Naive thymus-derived CD8-positive, alpha-beta T cell (primary cell): ENCODE measurements at places on chromosomes 2 and 18. TPM values are rescaled to one million over a fixed set of nuclear protein-coding genes. Genes with fewer than 3 reads are reported as not detected.

DNA sequence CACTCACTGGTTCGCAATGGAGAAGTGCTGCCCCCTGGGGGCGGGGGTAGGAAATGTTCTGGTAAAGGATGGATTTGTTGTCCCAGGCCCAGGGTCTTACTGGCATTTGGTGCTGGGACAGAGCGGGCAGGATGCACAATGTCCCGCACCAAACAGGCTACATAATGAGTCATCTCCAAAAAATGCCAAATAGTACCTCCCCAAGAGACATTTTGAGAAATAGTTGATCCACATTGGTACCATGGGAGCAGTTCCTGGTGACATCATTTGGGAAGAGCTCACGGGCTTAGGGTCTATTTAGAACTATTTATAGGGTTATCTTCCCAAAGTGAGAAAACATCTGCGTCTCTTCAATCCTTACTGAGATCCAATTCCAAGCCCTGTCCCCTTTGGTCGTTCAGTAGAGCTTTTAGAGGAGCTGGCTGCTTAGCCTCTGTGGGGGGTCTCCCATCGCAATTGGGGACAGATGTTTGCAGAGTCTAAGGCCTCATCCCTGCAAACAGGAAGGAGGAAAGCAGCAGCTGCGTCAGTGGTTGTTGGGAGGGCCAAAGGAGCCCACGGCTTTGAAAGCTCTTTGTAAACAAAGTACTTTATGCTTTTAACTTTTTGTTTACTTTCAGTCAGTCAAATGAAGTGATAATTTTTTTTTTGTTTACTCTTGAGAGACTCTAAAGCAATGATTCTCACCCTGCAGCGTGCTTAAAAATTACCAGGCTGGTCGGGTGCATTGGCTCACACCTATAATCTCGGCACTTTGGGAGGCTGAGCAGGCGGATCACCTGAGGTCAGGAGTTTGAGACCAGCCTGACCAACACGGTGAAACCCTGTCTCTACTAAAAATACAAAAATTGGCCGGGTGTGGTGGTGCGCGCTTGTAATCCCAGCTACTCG, 49.3 kb downstream of the GREB1 start:
- peak; percentile 22 for DNase-seq

AOX1 gene
- not detected for total RNA-seq

- no peak for DNase-seq
Measured at GRCh38 chr2:107738266-107738665, 88.4 kb upstream of the RGPD4 start.

- DNase-seq = no peak
Measured at GRCh38 chr18:75915941-75916623, 488.6 kb upstream of the SMIM21 start.

DNA sequence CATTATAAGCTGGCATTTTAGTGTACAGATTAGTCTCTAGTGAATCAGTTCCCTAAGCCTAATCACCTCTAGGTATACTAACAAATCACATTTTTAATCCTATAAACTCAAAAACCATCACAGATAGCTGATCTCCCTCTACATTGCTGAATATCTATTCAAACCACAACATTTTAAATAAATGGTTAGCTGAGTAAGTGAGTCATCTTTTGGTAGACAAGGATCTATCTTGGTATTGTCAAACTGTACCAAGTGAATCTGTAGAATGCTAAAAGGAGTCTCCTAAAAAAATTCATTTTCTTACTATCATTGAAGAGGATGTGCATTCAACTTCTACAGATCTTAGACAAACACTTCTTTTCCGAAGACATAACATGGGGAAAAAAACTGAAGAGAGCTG, 40.7 kb downstream of the INO80D start:
- DNase-seq = no peak

LINC00305 gene
- total RNA-seq = not detected

- no peak for DNase-seq
Measured at GRCh38 chr18:13317801-13318200, 99.2 kb downstream of the LDLRAD4 start.

- no peak for DNase-seq
Measured at GRCh38 chr18:74534981-74535649, 815 bp downstream of the CNDP1 start.

GRCh38 chr2:3429066-3429610, 49.6 kb downstream of the TRAPPC12 start:
- no peak for DNase-seq

DNA sequence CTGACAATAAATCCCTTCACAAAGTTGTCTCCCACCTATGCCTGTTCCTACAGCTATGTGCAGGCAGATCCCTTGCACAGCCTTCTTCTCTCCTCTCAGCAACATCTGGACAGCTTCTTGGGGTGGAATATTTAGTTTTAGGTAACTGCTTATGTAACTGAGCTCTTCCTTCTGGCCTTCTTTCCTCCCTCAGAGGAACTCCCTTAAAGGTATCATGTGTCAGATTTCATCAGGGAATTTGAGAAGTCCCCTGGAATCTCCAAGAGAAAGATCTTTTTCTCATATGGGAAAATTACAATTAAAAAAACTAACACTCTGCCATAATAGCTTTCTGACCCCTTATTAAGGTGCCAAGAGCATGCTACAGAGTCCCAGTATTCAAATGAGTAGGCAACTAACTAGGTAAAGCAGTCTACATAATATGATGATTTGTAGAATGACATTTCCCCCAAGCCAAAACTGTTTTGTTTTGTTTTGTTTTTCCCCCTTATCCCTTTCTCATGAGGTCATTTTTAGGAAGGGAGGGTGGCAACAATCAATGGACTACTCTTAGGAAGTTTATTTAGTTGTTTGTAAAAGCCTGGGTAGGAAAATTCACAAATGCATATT, 2.4 kb downstream of the TMEM200C start:
- no peak for DNase-seq

- DNase-seq = no peak
Measured at GRCh38 chr2:38128653-38129052, 52.7 kb upstream of the CYP1B1 start.

- no peak for DNase-seq
Measured at GRCh38 chr2:170224692-170225294, 46.8 kb downstream of the MYO3B start.

GRCh38 chr2:197209246-197209645, 101.3 kb downstream of the ANKRD44 start:
- no peak for DNase-seq

- DNase-seq = no peak
Measured at GRCh38 chr18:47747260-47747795, 183.1 kb downstream of the SMAD2 start.

DNA sequence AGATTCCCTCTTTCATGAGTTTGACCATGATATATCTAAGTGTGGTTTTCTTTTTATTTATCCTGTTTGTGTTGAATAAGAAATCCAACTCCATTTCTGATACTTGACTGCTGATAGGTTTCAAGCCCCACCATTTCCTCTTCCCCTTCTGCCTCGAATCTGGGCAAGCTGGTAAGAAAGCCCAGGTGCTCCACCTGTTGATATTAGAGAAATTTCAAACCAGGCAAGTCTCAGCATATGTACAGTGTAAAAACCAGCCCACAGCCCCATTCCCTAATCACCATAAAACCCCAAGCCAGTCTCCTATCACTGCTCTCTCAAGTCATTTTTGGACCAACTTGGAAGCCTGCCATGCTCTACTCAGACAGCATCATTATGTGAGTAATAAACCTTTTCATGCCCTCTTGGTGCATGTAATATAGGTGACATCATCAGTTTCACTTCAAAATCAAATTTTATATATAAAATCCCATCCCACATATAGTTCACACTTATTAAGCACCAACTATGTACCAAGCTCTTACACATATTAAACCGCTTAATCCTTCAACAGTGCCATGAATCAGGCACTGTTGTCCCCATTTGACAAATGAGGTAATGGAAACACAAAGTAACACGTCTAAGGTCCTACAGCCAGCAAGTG, 46.6 kb downstream of the SMAD2 start:
- DNase-seq = no peak

- DNase-seq = no peak
Measured at GRCh38 chr2:65744477-65745200, 312.2 kb upstream of the SPRED2 start.

TLX2 gene
- not detected for total RNA-seq

NEURL3 gene
- total RNA-seq = not detected

DNA sequence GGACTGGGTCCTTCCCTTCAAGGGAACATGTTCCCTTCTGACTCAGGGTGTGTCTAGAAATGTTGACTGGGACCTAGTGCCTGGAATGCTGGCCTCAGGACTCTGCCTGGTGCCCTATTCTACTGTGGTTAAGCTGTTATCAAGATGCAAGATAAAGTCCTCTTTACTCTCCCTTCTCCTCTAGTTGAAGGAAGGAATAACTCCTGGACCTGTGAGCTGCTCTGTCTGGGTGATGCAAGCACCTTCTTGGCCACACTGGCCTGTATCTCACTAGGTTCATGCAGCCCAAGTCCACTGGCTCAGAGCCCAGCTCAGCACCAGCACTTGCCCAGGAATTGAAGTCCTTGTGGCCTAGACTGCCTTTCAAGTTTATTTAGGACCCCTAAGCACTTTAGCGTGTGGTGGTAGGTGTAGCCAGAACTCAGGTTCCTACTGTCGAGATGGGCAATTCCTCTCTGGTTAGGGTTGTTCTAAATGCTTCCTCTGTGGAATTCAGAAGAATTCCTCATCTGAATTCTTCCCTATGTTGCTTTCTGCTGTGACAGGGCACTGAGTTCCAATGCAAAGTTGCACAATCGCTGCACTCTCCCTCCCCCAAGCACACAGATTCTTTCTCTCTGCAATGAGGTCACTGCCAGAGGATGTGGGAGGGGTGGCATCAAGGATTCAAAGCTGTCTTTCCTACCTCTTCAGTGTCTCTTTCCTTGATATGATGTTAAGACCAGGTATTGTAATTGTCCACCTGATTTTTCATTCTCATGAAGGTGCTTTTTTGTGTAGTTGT, 54.7 kb downstream of the VWC2L start:
- no peak for DNase-seq

- no peak for DNase-seq
Measured at GRCh38 chr2:217218269-217219163, 358.7 kb upstream of the TNP1 start.

- DNase-seq = no peak
Measured at GRCh38 chr2:204625135-204625534, 79.9 kb downstream of the PARD3B start.

DNA sequence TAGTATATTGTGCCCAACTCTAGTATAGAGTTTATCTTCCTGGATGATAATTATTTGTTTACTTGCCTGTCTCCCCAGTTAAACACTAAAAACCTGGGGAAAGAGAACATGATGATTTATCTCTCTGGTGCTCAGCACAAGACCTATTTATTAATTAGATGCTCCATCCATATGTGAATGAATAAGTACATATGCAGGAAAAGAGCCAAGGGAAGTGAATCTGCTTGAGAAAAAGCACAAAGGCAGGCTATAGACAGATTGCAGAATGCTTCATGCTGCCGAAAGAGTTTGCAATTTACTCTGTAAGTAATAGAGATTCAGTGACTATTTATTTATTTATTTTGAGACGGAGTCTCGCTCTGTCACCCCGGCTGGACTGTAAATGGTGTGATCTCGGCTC, 37.3 kb upstream of the MFF start:
- DNase-seq = no peak

- no peak for DNase-seq
Measured at GRCh38 chr2:45344071-45344470, 267.0 kb downstream of the SRBD1 start.

CSRNP3 gene
- not detected for total RNA-seq
